ENCODE measurements at places on chromosomes 12 and 14.

DNA sequence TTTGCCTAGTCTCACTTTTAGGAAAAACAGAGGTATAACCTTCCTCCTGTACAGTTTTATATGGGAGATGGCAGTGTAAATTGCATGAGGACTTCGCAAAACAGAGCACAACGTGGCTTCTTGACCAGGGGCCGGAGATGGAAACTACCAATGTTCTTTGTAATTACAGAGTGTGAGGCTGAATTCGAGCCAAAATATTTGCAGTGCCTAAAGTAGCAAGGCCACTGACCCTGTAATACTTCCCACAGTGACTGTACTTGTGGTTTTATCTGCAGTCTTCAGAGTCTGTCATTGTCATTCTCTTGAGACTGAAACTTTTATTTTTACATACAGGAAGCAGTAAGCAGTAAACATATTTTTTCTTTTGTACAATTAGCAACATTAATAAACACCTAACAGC is 98.9 kb downstream of the RERG start:
- H3K4me3 ChIP-seq: no peak overlapping the region
- DNase-seq: no peak
- H3K36me3 ChIP-seq: no peaks in the 10 kb centered on the region
- peak overlapping the region; percentile 7 for H3K27ac ChIP-seq
- no peaks in the 10 kb centered on the region for H3K27me3 ChIP-seq
- peaks cover 61% of the 10 kb centered on the region for H3K4me1 ChIP-seq

DNA sequence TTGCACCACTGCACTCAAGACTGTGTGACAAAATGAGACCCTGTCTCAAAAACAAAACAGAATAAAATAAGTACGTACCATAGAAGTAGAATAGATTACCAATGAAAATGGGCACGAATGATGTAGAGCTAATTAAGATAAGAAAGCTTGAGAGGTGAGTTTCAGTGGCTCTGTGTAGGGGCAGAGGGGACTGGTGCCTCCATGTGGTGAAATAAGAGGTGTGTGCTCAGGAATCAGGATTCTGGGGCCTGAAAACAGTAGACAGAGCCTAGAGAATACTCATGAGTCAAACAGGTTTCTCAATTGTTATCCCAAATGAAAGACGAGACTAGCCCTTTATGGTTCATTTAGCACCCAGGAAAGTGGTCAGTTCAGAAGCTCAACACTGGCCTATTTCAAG is 1145.1 kb downstream of the FLRT2 start:
- no peaks in the 10 kb centered on the region for H3K27me3 ChIP-seq
- H3K27ac ChIP-seq: no peak overlapping the region
- H3K4me3 ChIP-seq: no peak overlapping the region
- no peak for DNase-seq
- no peaks in the 10 kb centered on the region for H3K36me3 ChIP-seq

DNA sequence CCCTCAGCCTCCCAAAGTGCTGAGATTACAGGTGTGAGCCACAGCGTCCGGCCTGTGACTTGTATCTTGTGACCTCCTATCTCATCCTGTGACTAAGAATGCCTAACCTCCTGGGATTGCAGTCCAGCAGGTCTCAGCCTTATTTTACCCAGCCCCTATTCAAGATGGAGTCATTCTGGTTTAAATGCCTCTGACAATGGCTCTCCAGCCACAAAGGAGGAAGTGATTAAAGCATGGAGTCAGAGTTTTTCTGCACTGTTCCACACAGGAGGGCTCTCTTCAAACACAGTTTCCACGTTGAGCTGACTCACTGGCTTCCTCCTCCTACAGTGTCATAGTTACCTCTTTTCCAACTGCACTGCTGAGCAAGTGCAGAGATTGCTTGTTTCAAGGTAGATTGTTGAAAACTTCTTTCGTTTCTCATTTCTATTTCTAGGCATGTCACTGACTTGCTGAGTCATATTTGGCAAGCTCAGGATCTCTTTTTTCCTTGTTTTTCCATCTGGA is 383.8 kb downstream of the PCNX1 start:
- DNase-seq: no peak
- peaks cover 8% of the 10 kb centered on the region for H3K4me1 ChIP-seq
- no peaks in the 10 kb centered on the region for H3K36me3 ChIP-seq
- no peaks in the 10 kb centered on the region for H3K27me3 ChIP-seq
- no peak overlapping the region for H3K4me3 ChIP-seq

DNA sequence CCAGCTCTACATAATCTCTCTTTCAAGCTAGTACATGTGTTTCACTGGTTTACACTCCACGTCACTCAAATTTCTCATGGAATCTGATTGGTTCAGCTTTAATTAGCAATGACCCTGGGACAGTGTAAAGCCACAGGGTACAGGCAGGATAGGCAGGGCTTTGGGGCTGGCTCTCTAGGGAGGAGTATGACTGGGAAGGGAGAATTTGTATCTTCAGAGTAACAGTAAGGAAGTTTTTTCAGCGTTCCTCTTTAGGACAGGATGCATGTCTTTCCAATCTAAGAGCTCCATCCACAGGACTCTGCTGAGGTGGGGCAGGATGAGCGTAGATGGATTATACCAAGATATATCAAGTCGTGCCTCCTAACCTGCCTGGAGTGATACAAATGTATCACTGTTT is 112.0 kb upstream of the CLEC14A start:
- H3K4me1 ChIP-seq: no peaks in the 10 kb centered on the region
- no peaks in the 10 kb centered on the region for H3K27me3 ChIP-seq
- H3K36me3 ChIP-seq: no peaks in the 10 kb centered on the region
- H3K4me3 ChIP-seq: no peak overlapping the region
- H3K27ac ChIP-seq: no peak overlapping the region

- H3K4me1 ChIP-seq: no peaks in the 10 kb centered on the region
- H3K27ac ChIP-seq: no peak overlapping the region
- no peaks in the 10 kb centered on the region for H3K27me3 ChIP-seq
- H3K4me3 ChIP-seq: no peak overlapping the region
- H3K36me3 ChIP-seq: no peaks in the 10 kb centered on the region
Measured at GRCh38 chr12:96350982-96351381, 49.3 kb downstream of the CDK17 start.

DNA sequence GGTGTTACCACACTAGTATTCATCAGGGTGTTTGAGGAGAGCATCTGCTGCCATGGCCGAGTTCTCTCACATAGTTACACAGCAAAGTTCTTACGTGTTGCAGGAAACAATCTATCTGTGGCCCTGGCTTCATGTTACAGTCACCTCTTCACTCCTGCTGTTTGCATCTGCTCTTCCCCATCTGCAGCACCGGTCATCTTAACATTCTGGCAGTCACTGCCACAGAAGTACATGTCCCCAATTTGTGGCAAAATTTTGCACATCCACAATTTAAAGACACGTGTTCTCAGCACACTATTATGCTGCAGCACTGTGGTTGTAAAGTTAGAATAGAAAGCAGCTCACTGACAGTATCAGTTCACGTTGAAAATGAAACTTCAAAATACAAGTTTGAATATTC is 23.2 kb downstream of the MAPK1IP1L start:
- H3K27ac ChIP-seq: no peak overlapping the region
- H3K27me3 ChIP-seq: no peaks in the 10 kb centered on the region
- H3K4me3 ChIP-seq: no peak overlapping the region
- no peaks in the 10 kb centered on the region for H3K36me3 ChIP-seq
- H3K4me1 ChIP-seq: peaks cover 19% of the 10 kb centered on the region

DNA sequence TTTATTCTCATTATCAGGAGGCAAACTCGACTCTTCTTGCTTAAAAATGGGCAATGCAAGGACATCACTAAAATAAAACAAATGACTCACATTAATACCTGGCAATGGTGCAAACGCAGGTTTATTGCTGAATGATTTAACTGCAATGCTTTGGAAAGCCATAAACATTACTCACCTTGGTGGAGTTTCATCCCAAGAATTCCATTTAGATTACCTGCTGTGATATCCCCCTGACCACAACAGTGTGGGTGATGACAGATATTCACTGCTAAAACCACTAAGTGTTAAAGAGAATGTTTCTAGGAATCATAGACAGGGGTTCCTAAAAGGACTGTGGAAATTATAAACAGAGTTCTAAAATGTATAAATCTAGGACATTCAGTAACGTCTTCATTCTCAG is 35.3 kb upstream of the CSRNP2 start:
- H3K27ac ChIP-seq: no peak overlapping the region
- H3K4me1 ChIP-seq: no peaks in the 10 kb centered on the region
- no peak overlapping the region for H3K4me3 ChIP-seq

DNA sequence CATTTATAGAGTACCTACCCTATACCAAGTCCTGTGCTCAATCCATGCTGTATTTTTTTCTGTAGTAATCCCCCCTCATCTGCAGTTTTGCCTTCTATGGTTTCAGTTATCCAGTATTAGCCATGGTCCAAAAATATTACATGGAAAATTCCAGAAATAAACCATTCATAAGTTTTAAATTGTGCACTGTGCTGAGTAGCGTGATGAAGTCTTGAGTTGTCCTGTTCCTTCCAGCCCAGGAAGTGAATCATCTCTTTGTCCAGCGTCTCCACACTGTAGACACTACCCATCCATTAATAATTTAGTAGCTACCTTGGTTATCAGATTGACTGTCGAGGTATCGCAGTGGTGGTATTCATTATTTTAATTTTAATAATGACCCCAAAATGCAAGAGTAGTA is 54.2 kb downstream of the SUDS3 start:
- H3K36me3 ChIP-seq: no peaks in the 10 kb centered on the region
- H3K4me3 ChIP-seq: no peak overlapping the region
- H3K27ac ChIP-seq: no peak overlapping the region
- no peak for DNase-seq
- H3K4me1 ChIP-seq: no peaks in the 10 kb centered on the region

DNA sequence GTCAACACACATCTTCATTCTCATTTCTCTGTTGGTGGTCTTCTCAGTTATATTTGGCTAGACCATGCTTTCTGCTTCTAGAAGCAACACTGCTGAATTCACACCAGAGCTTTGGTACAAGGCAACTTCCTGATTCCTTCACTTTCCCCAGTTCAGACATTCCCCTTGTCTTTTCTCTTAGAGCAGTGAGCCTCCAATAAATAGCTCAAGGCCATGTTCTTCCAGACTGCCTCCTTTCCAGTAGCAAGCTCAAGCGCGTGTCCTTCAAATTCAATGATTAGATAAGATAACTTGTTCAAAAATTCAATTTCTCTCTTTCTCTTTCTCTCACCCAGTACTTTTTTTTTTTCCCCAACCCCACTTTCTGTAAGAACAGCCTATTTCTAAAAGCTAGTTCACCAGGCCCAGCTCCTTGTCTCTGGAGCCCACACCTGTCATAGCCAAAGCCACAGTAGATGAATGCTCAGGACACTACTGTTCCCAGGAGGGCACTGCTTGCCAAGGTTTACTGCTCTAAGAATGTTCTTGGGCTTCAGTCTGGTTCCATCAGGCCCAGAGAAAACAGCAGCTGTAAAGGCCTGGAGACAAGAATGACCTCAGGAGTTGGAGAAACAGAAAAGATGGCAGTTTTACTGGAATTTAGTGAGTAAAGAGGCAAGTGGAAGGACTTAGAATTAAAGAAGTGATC is 17.7 kb downstream of the TBK1 start:
- no peak for DNase-seq
- no peaks in the 10 kb centered on the region for H3K27me3 ChIP-seq
- H3K4me3 ChIP-seq: no peak overlapping the region
- H3K4me1 ChIP-seq: no peaks in the 10 kb centered on the region
- no peak overlapping the region for H3K27ac ChIP-seq
